ENCODE measurements at places on chromosomes 11 and 22.
A peak's percentile ranks its signal among the peaks of the same experiment; 100 is the strongest.

GRCh38 chr11:112162761-112163546 lies 940 bp downstream of the IL18 start:
- no peak for DNase-seq

GRCh38 chr11:17221968-17222367 lies 14.2 kb upstream of the PIK3C2A start:
- no peak for DNase-seq

DNA sequence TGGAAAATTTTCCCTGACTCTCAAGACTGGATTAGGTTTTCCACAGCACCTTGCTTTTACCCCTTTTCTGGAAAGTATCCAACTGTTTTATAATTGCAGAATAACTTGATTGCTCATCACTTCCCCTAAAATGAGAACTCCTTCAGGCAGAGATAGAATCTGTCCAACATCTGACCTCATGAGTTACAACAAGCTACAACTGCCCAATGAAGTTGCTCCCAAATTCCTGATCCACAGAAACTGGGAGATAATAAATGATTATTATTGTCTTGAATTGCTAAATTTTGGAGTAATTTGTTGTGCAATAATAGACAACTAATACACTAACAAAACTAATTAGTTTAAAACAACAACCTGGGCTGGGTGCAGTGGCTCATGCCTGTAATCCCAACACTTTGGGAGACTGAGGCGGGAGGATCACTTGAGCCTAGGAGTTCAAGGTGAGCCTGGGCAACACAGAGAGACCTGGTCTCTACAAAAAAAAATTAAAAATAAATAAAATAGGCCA lies 10.0 kb upstream of the CCDC83 start:
- DNase-seq = no peak

GRCh38 chr11:59854871-59855270 lies 9.6 kb upstream of the CBLIF start:
- no peak for DNase-seq

- peak; percentile 71 for DNase-seq
Measured at GRCh38 chr11:20110908-20111669, 49.2 kb downstream of the DBX1 start.

- DNase-seq = no peak
Measured at GRCh38 chr11:118126082-118126838, 26.4 kb downstream of the SCN4B start.

- DNase-seq = no peak
Measured at GRCh38 chr11:34302046-34302921, 55.5 kb downstream of the ABTB2 start.

DNA sequence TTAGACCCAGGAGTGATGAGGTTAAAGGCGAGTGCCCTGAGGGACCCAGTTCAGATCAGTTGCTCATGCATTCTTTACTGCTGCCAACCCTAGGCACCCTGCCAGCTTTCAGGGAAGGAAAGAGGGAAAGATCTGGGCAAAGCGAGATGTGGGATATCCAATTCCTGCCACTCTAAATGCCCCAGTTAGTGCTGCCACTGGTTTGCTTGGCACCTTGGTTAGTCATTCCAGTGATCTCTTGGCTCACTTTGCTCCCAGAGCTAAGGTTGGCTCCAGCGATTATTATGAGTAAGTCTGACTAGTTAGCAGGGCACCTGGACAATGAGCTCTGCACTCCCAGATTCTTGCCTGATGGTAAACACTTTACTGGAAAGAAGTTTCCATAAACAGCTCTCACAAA lies 85.0 kb downstream of the INSC start:
- no peak for DNase-seq

DNA sequence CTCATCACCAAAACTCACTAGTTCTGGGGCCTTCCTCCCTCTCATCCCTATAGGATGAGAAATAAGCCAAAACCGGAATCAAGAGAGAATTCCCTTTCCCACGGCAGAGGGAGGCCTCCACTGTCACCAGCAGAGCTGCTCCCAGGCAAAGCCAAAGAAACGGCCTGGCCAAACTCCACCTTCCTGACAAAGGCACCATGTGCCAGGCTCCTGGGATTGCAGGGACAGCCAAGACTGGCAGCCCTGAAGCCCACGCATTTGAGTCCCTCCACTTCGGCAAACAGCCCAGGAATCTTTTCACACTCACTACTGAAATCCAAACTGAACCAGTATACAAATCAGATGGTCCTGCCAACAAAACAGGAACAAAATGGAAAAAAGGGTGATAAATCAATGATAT lies 6.1 kb downstream of the SMCO4 start:
- DNase-seq = no peak

DNA sequence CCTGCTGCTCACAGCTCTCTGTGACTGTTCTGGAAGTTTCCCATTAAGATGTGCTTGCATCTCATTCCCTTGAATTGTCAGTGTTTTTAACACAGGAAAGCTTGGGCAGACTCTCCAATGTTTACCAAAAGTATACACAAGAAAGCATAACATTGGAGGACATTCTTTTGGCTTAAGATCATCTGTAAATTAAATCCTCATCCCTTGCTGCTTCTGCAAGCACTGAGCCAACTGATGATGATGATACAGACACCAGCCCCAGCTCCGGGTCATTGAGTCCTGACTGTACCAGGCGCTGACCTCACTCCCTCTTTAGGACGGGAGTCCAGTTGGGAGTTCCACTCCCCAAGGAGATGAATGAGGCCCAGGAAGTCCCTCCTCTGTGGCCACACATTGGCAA lies 23.8 kb downstream of the CD82 start:
- DNase-seq = no peak

DNA sequence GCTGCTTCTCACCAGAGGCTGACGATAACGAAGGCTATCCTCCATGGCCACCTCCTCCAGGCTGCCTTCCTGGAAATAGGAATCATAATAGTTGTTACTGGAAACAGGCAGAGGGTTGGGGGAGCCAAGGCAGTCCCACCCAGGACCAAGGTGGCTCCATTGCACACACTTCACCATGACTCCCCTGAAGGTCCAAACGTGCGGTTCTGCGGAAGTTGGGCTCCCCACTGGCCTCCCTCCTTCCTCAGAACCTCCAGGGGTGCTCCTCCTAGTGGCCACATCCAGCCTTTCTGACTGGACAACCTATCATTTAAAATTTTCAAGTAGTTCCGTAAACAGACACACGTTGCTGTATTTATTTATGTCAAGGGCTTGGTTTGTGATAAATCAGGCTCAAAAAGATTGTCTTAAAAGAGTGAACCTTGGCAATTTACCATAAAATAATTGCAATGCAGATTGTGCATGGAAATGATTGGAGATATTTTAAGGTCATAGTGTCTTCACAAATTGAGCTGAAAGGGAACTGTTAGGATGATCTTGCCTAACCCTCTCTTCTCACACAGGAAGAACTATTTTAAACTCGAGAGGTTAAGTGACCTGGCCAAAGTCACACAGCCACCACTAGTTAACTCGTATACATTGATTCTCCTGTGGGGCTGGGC lies 1.4 kb upstream of the TCN2 start:
- peak; percentile 67 for DNase-seq

Measured in activated T-cell treated with anti-CD3 and anti-CD28 coated beads, Interleukin-2, amount 50 U/mL, for 48 hours (primary cell).